ENCODE measurements at places on chromosomes 7 and 10.

GRCh38 chr7:50333221-50333651 lies 28.7 kb downstream of the IKZF1 start:
- peak; percentile 84 for DNase-seq

DNA sequence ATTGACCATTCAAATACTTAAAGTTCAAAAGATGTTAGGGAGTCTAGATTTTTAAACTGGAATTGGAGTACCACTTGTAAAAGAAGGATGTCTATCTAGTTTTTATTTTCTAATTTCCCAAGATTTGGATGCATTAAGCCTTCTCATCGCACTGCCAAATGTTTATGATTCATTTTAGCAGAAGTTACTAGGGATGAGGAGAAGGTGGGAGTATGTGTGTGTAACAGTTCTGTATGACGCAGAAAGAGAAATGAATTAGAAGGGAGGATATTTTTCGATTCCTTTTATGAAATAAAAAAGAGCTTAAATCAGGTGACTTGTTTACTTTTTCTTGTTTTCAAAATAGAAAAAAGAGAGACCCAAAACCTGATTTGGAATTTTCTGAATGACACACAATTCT lies 6.8 kb upstream of the SLK start:
- DNase-seq: no peak

GRCh38 chr10:126239844-126240243 lies 148.4 kb downstream of the ADAM12 start:
- DNase-seq: no peak

GRCh38 chr10:60942788-60943315 lies 1.1 kb downstream of the RHOBTB1 start:
- DNase-seq: peak; percentile 55

DNA sequence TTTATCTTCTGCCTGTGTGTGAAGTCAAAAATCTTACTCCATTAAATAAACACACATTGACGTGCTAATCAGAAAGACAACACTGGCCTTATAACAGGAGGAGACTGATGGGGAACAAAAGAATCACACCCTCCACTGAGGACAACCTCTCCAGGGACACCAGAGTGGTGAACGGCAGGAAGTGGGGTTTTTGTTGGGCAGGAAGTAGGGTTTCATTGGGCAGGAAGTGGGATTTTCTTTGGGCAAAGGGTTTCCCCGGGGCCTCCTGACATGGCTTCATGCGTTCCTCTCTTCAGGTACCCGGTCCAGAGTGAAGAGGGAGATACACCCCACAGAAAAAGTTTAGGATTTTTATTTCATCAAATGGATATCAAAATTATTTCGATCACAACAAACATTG lies 30.6 kb downstream of the ADARB2 start:
- DNase-seq: no peak

DNA sequence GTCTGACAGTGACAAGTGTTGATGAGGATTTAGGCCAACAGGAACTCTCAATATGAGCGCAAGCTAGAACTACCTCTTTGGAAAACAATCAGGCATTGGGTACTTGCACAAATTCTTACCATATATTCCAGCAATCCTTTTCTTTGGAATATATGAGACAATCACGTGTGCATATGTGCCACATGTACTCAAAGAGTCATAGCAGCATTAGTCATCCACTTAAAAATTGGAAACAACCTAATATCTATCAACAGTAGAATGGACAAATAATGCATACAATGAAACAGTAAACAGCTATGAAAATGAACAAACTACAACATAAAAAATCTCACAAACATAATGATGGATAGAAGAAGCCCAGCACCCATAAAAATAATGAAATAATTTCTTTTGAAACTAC lies 179.7 kb downstream of the GLI3 start:
- no peak for DNase-seq

DNA sequence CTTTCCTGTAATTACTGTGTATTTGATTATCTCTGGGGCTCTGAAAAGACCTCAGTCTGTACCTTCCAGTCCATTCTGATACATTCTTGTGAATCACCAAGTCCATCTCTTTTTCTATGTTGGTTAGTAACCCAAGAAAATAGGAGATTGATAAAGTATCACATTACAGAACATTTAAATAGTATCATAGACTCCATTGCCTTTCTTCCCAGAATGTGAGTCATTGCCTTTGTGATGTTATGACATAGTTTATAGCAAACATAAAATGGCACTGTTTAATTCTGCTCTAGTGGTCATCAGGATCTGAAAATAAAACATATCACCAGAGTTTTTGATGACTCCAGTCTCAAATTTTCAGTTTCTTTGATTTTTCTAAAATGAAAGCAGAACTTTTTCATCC lies 78.4 kb downstream of the NRG3 start:
- no peak for DNase-seq

DNA sequence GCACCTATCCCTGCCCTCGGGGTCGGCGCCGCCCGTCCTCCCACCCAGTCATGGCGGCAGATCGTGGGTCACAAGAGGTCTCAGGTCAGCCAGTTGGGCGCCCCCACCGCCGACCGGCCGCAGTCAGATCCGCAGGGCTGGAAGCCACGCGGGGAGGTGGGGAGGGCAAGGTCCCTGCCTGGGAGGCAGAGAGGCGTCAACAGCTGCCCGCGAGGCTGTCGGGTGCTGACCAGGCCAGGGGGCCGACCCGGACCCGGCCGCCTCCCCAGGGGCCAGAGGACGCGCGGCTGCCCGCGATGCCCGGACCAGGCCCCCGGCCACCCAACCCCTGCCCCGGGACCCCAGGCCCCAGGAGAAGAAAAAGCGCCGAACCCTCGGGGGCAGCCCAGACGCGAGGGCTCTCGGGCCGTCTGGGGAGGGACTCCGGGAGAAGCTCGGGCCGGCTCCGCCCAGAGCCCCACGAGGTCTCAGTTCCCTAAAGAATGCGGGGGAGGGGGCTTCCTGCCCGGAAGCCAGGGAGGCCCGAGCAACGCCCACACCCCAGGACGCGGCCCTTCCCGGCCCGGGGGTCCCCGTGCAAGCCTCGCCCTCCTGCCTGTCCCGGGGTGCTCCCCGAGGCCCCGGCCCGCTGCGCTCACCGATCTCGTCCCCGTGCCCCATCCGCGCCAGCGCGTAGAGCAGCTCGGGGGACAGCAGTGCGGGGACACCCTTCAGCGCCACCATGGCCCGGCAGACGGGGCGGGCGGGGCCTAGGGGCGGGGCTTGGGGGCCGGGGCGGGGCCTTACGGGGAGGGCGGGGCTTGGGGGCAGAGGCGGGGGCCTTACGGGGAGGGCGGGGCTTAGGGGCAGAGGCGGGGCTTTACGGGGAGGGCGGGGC lies at the start of gene FUOM:
FUOM (minus strand) TSS at position 735 of the 877 bp plus-strand sequence; CDS start at position 723, 12 bp downstream.
- peak; percentile 77 for DNase-seq

GRCh38 chr10:23364378-23364777 lies 19.8 kb upstream of the C10orf67 start:
- no peak for DNase-seq

GRCh38 chr7:75727881-75728593 lies 10.7 kb downstream of the HIP1 start:
- no peak for DNase-seq

DNA sequence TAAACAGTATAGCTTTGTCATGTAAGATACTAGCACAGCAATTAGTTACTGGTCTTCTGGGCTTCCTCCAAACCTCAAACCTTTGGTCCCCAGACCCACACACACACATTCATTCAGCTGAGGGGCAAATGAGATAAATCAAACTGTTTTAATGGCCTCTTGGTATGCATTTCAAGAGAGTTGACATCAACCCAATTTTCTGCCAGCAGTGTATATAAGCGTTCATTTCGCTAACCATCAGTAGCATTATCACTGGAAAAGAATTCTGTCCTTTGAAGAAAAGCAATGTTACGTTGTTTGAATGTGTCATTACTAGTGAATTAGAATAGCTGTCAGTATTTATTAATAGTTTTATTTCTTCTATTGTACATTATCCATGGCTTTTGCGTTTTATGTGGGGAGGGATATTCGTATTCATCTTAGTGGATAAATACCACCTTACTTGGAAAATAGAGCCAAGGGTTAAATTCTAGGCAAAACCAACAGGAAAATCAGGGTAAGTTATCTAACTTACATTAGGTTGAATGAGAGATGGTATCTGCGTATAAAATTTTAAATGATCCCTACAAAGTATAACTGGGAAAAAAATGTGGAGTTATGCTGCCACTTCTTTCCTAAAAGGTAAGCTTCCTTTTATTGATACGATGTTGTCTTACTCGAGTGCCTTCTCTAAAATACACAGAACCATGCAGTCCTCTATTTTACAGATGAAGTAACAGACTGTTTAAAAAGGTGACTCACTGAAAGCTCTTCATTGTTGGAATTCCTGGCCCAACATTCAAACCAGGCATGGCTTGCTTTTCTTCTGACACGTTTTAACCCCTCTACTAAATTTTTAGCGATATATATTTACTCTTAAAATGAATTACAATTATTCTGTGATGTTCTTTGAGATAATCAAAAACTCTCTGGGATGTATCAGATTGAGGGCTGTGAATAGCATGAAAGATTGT lies 2.0 kb upstream of the ZMYND11 start:
- no peak for DNase-seq

DNA sequence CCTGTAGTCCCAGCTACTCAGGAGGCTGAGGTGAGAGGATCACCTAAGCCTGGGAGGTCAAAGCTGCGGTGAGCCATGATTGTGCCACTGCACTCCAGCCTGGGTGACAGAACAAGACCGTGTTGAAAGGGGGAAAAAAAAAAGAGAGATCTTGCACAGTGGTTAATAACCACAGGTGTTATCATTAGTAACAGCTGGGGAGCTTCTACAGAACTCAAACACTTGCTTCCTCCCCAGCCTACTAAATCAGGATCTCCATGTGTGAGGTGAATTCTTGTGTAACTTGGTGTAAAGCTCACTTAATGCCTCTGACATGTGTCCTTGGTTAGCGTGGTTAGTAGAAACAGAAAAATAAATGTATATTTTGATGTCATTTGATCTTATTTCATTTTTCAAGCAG lies 43.9 kb upstream of the BMS1 start:
- DNase-seq: no peak

GRCh38 chr10:285216-285615 lies 150.0 kb downstream of the ZMYND11 start:
- no peak for DNase-seq

GRCh38 chr10:124414076-124414475 lies 4.6 kb downstream of the OAT start:
- no peak for DNase-seq

GRCh38 chr7:96021568-96021967 lies 249.2 kb downstream of the DYNC1I1 start:
- no peak for DNase-seq

- DNase-seq: no peak
Measured at GRCh38 chr10:84158550-84158949, 15.1 kb upstream of the GPR15LG start.

DNA sequence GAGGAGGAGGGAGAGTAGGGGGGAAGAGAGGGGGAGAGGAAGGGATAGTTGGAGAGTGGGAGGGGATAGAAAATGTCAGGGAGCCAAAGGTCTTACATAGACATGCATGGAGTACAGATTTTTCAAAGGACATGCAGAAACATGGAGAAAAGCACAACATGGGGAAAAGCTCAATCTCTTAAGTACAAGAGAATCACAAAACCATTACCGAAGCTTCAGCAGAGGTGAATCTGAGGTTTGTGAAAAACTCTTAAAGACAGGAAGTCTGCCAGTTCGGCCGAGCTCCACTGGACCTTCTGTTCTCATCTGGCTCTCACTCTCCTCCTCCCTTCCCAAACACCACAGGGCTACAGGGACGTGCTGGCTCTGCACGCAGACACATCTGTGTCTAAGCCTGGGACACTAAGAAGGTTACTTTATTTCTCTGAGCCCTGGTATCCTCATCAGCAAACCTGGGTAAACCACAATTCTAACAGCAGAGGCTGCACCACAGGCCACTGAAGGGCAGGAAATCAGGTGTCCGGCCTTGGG lies 133.9 kb downstream of the COBL start:
- no peak for DNase-seq

GRCh38 chr7:23597094-23598091 lies at the start of gene CCDC126:
Gene CCDC126 (plus strand): TSS chr7:23597382. CDS start chr7:23611316, 13,934 bp downstream.
- peak; percentile 88 for DNase-seq

GRCh38 chr10:72097448-72098300 lies 9.3 kb upstream of the SPOCK2 start:
- peak; percentile 34 for DNase-seq

- peak; percentile 57 for DNase-seq
Measured at GRCh38 chr7:10803720-10804119, 170.0 kb upstream of the PHF14 start.

DNA sequence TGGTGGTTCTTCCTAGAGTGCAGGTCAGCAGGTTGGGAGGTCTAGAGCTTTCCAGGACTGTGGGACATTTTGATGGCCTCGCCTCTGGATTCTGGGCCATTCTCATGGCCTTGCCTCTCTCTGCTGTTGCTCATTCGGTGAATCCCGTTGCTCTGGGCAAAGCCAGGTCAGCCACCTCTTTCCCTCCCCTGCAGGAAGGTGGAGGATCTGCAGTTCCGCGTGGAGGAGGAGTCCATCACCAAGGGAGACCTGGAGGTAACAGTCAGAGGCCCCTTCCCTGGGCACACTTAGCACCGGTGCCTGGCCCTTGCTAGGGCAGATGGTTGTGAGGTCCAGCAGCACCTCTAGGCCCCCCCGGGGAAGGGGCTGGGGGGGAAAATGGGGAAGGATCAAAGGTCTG lies 74.9 kb downstream of the CLIP2 start:
- DNase-seq: no peak

DNA sequence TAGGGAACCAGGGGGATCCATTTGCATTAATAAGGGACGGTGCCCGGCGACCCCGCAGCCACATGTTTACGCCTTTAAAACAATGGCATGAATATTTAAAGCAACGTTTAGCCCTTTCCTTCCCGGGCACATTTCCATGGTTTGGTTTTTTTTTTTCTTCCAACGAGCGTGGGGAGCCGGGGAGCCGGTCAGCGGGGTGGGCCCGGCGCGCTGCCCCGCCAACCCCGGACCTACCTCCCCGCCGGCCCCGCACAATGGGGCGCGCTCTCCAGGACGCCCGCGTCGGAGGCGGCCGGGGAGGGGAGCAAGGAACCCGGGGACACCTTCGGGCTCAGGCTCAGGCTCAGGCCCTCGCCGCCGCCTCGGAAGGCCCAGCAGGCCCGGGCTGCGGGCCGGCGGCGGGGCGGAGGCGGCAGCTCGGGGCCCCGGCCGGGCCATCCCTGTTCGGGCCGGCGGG lies 1.0 kb downstream of the SEPHS1 start:
- DNase-seq: peak; percentile 72

- DNase-seq: no peak
Measured at GRCh38 chr10:123848564-123849457, 42.8 kb downstream of the CPXM2 start.

DNA sequence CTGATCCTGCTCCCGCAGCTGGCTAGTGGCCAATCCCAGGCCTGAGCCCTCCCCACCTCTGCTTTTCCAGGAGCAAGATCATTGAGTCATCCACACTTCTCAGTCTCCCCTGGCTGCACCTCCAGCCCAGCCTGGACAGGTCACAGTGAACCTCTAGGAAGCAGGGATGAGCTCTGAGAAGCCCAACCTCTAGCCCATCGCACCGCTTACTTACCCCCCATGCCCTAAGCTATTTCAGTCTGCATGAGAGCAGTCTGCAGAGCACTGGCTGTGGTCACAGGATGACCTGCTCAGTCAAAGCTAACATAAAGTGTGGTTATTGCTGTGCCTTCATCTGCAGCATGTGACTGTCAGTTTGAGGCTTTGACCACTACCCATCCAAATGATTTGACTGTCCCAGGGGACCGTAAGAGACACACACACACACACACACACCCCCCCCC lies 129.2 kb downstream of the SORBS1 start:
- DNase-seq: no peak

- no peak for DNase-seq
Measured at GRCh38 chr10:62443866-62444265, 69.7 kb downstream of the ZNF365 start.

Data from erythroblast (primary cell).